ENCODE measurements at places on chromosomes 12 and 14. TPM values are rescaled to one million over a fixed set of nuclear protein-coding genes. Genes with fewer than 3 reads are reported as not detected.

Gene SLC38A4
- 1.8 TPM for total RNA-seq

Gene GABARAPL1
- total RNA-seq: 186 TPM

Gene RND1
- total RNA-seq: under 0.01 TPM

Gene NID2
- 93.7 TPM for total RNA-seq

Gene VRTN
- total RNA-seq: not detected

Gene COL2A1
- total RNA-seq: not detected

Gene LRCOL1
- total RNA-seq: 0.17 TPM

Gene PGAM5
- 27.1 TPM for total RNA-seq

Gene ALDH1L2
- total RNA-seq: 35.7 TPM

Gene FRMD6
- 157 TPM for total RNA-seq

All from fibroblast of lung (primary cell).